ENCODE measurements at places on chromosomes 3 and 15.

DNA sequence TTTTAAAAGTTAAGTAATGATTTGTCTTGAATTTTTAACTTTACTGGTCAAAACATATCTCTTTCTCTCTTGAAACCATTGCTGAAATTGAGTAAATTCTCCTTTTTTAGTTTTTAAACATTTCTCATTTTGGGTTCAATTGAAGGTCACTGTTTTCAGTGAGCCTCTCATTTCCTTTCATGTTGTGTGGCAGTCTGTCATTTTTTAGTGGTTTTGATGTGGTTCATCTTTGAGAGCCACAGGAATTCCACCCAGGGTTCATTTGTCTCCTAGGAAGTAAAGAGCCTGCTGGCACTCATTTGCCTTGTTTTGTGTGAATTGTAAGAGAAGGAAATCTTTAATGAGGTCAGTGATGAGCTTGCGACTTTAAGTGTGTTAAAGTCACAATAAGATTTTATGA lies 10.4 kb downstream of the CLDN11 start:
- no peak for DNase-seq

DNA sequence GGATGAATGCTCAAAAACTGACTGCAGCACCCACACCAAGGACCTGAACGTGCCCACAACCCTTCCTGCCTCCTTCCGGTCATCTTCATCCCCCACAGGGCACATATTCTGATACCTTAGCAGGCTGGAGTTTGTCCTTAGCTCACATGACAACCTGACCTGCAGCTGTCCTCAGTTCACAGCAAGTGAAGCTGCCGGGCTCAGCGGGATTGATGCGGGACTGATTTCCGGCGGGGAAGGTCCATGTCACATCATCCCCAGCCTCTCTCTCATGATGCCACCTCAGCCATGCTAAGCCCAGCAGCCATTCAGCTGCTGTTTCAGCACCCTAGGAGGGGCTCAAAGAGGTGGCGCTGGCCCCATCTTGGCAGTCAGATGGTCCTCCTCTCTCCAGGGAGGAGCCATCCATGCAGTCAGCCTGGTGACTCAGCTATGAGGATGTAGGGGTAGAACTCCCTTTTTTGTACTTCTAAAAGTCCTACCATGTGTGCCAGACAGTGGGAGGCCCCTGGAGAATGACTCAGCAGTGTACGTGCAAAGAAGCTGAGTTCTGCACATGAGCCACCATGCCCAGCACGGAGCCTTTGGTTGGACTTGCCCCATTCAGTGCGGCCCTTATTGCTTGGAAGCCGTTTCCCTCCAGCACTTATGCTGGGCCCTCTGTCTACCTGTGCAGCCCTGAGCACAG lies 9.5 kb downstream of the CA12 start:
- peak; percentile 93 for DNase-seq

- DNase-seq, result no peak
Observed at GRCh38 chr15:28110481-28110881, 11.4 kb upstream of the OCA2 start.

- DNase-seq, result no peak
Observed at GRCh38 chr3:23829242-23829934, 23.6 kb downstream of the UBE2E1 start.

DNA sequence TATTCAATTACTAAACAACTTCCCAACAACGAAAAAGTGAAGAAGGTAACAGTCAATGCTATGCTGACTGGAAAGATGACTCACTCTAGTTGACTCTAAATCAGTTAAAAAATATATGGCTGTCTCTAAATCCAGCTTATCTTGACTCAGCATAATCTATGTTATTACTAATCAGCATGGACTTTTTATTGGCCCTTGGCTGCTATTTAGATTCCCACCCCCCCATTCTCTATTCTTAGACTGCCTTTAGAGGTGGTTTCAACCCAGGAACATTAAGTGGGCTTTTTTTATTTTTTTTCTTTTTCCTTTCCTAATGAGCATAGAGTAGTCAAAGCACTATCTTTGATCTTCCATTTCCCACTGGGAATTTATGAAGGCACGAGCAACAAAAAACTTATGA lies 1.9 kb downstream of the PCOLCE2 start:
- no peak for DNase-seq

- DNase-seq, result no peak
Observed at GRCh38 chr3:179083977-179084376, 12.4 kb upstream of the ZMAT3 start.

DNA sequence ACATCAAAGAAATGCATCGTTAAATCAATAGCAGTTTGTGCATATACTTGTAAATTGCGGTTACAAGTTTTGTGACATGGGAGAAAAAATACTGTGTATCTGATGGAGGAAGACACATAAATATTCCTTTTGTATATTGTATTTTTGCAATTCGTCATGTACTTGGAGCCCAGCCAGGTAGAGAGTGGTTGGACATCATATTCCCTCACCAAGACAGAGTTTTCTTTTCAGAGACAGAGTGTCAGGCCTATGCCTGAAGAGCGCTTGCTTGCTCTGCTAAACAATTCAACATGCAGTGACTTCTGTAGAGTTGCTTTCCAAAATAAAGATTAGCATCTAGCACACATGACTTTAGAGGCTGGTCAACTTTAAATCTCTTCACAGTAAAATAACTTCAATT lies 24.8 kb upstream of the MEIS2 start:
- DNase-seq, result no peak

GRCh38 chr3:188137051-188137450 lies 16.9 kb upstream of the LPP start:
- DNase-seq, result no peak

GRCh38 chr15:101246824-101247745 lies 4.8 kb downstream of the CHSY1 start:
- DNase-seq, result no peak

DNA sequence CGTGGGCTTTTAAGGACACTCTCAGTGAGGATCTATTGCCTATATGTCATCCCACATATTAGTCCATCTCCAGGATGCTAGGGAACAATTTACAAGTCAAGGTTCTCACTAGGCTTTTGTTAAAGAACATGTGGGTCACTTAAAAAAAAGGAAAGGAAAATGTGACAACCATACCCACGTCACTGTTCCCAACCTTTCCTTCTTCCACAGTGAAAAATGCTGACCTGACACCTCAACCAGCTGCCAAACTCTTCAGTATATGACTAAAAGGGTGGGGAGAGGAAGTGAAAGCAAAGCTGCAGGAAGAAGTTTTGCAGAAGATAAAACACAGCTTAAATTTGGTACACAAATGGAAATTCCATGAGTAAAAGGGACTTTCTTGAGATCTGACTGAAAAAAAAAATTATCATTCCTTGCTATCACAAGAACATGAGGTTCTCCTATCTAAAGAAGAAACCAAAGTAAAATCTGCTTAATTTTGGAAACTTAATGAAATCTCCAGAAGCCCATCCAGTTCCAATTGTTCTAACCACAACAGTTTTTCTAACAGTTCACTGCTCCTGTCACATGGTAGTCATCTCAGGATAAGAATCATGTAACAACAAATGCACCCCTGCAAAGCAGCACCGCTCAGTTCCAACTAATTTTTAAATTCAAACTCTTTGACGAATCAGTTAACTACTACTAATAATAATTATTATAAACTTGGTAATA lies 117.0 kb upstream of the TSPAN3 start:
- DNase-seq, result no peak

DNA sequence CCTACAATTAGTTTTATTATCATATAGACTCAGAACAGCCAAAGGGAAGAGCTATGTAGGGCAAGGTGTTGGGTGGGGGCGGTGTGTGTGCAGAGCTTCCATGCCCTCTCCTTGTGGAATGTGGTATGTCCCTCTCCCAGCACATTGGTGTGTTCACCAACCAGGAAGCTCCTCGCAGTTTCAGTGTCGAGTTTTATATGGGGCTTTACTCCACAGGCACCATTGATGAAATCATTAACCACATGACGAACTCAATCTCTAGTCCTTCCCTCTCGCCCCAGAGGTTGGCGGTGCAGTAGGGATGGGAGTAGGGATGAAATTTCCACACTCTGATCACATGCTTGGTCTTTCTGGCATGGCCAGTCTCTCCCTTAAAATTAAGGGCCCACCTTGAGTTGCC lies 13.6 kb upstream of the SRP14 start:
- no peak for DNase-seq

DNA sequence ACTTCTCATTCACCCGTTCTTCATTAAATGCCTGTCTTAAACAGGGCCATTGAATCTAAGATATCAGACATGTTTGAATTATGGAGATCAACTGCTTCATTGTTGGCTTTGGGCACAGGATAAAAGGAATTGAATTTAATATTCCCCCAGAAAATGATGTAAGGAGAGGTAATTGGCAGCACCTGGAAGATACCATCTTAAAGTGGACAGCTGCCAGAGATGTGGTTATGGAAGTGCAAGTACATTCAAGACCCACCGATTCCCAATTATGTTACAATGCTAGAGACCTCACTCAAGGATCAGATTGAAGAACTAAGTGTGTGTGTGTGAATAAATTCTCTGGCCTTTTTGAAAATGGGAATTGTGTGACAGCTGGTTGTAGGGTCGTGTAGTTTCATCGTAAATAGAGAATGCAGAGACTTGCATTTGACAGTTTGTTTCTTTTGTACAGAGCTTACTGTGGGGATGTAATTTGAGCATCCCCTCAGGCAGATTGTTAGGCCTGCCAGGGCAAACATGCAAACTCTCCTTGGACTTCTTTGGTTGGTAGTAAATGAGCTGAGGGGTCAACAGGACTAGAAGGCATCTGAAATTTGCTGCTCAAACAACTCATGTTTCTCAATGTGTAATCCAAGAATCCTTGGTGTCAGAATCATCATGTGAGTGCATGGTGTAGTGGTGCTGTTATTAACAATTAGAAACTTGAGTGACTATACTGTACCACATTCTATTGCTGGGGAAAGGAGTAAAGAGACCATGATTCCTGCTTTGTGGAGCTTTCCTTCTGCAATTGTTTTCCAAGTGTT lies 359.2 kb upstream of the THRB start:
- DNase-seq, result no peak

GRCh38 chr15:59532770-59533379 lies 78.7 kb upstream of the GCNT3 start:
- no peak for DNase-seq

- no peak for DNase-seq
Observed at GRCh38 chr3:139953131-139953910, 18.3 kb downstream of the CLSTN2 start.

GRCh38 chr15:86115145-86115801 lies 35.6 kb downstream of the AGBL1 start:
- no peak for DNase-seq

GRCh38 chr15:49990835-49991545 lies 128.0 kb downstream of the ATP8B4 start:
- no peak for DNase-seq

DNA sequence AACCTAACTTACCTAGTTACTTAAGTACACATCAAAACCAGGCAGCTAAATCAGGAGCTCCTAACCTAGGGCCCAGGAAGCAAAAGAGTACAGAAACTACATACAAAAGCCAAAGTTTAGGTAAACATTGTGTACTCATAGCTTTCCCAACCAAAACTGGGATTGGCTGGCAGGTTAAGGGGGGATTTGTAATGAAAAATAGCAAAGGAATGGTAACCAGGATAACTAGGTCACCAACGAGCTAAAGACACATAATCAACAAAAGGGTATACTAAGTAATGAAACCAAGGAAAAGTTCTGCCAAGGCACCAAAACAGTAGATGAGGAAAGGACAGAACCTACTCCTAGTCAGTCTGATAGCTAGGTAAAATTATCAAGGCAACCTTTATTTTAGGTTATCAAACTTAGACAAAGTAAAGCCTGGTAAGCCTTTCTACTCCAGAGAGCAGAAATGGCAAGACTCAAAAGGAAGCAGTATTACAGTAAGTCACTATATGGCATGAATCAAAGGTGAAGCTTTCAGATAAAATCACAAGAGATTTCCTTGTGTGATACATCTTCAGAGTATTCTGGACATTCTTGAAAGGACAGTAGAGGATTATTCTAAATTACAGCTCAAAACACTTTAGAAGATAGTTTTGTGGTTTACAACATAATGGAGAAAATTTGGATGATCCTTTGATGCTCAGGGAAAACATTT lies 10.2 kb downstream of the TRA2B start:
- no peak for DNase-seq

DNA sequence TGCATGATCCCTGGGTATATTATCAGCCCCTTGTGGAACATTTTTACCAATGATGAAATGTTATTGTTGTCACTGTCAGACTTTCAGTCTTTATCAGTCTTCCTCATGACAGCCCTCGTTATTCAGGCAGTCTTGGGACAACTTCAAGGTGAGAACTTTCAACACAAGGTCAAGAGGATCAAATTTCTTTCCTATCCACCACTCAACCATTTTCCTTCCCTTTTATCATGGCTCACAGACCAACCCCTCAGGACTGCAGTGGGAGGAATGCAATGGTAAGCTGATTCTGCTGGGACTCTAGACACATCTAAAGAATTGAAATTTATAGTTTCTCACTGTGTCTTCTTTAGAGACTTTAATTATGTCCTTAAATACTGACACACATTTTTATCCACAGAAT lies 107.0 kb upstream of the LSAMP start:
- DNase-seq, result no peak

GRCh38 chr3:89617706-89618105 lies 510.3 kb downstream of the EPHA3 start:
- no peak for DNase-seq

GRCh38 chr3:11238060-11238459 lies 34.1 kb upstream of the ATG7 start:
- no peak for DNase-seq

- DNase-seq, result no peak
Observed at GRCh38 chr3:72452745-72453144, 395.5 kb downstream of the SHQ1 start.

- DNase-seq, result no peak
Observed at GRCh38 chr3:111979434-111980038, 710 bp downstream of the ABHD10 start.

- no peak for DNase-seq
Observed at GRCh38 chr3:135272026-135272669, 477.1 kb downstream of the EPHB1 start.

- no peak for DNase-seq
Observed at GRCh38 chr3:75035146-75035545, 420.7 kb upstream of the CNTN3 start.

GRCh38 chr3:56321892-56322291 lies 146.4 kb downstream of the ERC2 start:
- DNase-seq, result no peak

- peak; percentile 69 for DNase-seq
Observed at GRCh38 chr15:40313531-40314398, 6.0 kb upstream of the PLCB2 start.
